ENCODE measurements at places on chromosomes 11 and 22.

GRCh38 chr11:120522021-120522420 is 10.5 kb downstream of the GRIK4 start:
- no peak for DNase-seq

- no peak for DNase-seq
Measured at GRCh38 chr22:36838119-36839030, 21.5 kb upstream of the PVALB start.

DNA sequence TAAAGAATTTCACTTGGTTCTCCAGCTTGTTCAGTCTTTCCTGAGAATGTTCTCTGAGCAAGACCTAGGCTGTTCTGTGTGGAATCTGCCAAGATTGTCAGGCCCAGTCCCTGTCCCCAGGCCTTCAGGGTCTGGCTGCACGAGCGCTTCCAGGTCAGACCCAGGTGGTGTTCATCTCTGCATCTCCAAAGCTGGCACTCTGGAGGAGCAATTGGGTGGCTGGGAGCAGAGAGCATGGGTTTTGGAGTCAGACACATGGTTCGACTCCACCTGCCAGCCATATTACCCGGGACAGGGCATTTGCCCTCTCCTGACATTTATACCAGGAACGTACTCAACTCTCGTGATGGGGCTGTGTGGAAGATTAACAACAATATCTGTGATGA is 8.8 kb downstream of the CD5 start:
- no peak for DNase-seq

DNA sequence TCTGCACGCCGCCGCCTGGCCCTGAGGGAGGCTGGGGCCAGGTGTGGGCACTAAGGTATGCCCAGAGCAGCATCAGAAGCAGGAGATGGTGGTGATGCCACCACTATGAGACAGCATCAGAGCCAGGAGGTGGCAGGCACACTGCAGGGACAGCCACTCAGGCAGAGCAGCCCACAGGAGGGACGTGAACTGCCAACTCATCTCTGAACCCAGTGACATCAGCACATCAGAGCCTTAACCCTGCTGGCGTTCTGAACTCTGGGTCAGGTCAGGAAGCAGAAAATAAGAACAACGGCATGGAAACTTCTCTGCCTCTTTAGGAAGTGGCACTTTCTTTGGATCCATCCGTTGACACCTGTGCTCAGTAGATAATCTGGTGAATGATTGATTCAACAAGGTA is 14.7 kb upstream of the IFT27 start:
- DNase-seq, result no peak

GRCh38 chr22:40019100-40019499 is 24.3 kb downstream of the FAM83F start:
- DNase-seq, result no peak

DNA sequence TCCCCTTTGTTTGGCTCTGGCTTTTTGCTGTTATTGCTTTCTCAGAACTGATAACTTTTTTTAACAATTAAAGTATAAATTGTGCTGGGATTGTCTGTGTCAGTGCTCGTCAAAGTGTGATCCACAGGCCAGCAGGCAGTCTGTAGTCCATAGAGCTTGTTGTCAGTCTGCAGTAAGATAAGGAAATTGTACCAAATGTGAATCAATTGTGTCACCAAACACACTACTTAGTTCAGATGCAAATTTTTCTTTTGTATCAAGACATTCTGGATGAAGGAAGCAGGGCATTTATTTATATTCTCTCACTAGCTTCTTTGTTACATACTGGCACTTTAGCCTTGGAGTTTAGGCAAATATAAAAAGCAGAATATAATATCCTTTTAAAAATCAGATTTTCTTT is 121.0 kb downstream of the WNT11 start:
- no peak for DNase-seq

DNA sequence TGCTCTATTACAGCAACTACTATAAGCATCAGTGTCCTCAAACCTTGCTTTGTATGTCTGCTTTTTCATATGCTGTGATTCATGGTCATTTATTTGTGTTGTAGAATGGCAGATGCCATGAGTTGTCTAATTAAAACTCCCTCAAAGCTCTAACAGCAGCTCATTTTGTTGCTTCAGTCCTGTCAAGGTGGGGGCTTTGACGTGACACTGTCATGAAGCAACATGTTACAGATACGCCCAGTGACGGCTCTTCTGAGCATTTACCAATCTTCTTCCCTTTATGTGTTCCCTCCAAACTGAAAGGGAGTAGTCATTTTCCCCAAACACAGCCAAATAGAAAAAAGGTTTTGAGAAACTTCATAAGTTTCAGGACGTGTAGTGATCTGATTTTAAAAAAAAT is 106.7 kb downstream of the DBX1 start:
- DNase-seq, result no peak

GRCh38 chr11:66562275-66562674 is 6.1 kb downstream of the CTSF start:
- DNase-seq, result no peak

- no peak for DNase-seq
Measured at GRCh38 chr11:5973530-5973929, 5.2 kb upstream of the OR56A5 start.

DNA sequence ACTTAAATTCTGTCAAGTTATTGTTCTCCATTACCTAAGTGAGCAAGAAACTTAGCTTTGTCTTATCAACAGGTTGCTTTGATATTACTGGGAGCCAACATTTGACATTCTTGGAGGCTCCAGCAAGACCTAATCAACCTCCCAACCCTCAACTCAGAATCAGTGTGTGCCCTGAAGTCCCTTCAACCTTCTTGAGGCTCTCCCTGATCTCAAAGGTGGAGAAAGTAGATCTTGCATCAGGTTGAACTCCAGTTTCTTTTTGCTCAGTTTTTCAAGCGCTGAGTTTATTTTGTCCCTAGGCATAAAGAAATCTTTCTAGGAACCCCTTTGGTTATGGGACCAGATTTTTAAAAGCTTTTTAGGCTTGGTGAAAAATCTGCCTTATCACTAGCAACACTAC is 1.4 kb downstream of the FAM111A start:
- no peak for DNase-seq

DNA sequence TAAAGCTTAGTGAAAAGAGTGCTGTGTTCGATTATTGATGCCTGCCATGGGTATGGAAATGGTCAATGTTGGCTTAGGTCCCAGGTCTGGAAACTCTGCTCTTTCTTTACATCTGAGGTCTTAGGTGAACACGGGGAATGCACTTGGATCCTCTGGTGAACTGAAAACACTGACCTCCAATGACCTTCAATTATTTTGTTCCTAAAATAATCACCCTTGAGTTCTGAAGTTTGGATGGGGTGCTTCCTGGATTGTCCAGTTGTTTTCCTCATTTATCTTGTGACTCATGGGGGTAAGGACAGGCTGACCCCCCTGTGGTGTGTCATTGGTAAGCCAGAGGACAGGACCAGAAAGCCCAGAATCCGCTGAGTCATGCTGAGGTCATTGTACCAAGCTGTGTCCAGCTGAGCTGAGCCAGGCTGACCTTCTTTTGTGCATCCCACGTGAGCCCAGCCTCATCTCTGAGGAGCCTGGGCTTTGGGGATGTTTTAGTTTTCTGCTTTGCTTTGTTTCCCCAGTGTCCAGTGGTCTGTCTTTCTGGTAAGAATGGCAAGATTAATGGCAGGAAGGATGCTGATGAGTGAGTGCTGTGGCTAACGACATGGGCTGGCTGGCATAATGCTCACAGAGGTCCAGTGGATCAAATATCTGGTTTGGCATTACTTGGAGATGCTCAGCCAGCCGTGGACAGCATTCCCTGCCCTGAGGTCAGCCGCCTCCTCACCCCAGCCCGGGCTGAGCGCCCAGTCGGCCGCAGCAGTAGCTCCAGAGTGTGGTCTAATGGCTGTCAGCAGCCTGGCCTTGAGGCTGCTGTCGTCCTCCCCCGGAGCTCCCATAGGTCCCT is 35.6 kb downstream of the AMPD3 start:
- peak; percentile 90 for DNase-seq

DNA sequence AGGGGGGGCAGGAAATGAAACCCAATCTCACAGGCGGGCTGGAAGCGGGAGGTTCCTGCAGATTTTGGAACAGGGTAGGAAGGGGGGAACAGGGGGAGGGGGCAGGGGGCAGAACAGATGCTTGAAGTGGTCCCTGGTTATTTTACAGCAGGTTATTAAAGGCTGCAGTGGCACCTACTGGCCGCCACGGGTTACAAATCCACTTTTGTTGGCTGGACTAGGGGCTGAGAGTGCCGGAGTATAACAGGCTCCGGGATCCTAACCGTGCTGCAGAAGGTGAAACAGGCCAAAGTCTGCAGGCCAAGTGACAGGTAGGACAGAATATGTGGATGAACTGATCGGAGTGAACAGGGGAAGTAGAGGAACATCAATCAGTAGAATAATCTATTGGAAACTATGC is 2.5 kb downstream of the ROBO3 start:
- DNase-seq, result no peak

DNA sequence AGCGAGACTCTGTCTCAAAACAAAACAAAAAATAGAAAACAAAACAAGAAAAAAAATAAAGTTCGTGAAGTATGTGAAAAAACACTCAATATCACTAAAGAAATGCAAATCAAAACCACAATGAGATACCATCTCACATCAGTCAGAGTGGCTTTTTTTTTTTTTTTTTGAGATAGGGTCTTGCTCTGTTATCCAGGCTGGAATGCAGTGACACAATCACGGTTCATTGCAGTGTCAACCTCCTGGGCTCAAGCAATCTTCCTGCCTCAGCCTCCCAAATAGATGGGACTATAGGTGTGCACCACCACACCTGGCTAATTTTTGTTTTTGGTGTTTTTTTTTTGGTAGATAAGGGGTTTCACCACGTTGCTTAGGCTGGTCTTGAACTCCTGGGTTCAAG is 37.5 kb downstream of the ATG16L2 start:
- no peak for DNase-seq

DNA sequence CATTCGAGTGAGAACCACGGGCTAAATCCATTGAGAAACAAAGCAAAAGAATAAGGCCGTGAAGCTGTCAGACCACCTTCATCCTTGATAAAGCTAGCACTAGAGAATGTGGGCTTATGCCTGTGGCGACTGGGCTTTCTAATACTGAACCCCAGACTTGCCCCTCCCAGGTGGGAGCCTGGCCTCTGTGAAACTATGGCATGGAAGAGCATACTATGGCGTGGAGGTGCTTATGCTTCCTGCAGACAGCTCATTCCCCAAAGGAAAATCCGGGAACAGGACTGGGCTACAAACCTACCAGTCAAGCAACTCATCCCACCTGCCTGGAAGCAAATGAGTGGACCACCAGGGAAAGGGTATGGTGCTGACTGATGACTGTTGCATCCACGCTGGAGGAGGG is 92.4 kb downstream of the ZC3H12C start:
- no peak for DNase-seq

GRCh38 chr11:36388071-36388470 is 92.0 kb downstream of the PRR5L start:
- DNase-seq, result no peak

GRCh38 chr11:83641511-83641910 is 355.3 kb upstream of the CCDC90B start:
- DNase-seq, result no peak

DNA sequence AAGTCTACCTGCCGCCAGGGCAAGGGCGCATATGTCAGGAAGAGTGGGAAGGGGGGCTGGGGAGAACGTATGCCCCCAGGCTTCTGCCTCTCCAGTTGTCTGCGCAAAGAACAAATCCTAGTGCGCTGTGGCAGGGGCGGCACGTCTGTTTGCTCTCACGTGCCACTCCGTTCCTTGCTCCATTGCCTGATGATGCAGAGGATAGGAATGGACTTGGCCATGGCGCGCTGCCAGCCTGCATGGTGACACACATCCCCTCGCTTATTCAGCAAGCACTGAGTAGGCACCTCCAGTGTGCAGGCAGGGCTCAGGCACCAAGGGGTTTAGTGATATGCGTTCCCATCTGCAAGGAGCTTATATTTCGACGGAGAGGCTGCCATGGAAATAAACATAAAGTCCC is 45.4 kb upstream of the SLC22A12 start:
- no peak for DNase-seq

DNA sequence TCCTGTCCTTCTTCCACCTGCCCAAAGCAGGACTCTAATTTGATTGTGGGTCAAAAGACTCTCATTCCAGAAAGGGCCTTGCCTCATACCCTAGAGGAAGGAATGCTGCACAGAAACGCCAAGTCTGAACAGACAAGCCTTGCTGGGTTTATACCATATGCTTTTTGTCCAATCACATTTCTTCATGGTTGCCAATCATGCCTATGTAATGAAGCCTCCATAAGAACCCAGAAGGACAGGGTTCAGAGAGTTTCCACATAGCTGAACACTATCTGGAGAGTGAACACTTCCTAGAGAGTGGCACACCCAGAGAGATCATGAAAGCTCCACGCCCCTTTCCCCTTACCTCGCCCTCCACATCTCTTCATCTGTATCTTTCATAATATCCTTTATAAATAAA is 4.8 kb upstream of the SAA2 start:
- DNase-seq, result no peak

- no peak for DNase-seq
Measured at GRCh38 chr11:116970485-116971292, 127.5 kb downstream of the SIK3 start.

DNA sequence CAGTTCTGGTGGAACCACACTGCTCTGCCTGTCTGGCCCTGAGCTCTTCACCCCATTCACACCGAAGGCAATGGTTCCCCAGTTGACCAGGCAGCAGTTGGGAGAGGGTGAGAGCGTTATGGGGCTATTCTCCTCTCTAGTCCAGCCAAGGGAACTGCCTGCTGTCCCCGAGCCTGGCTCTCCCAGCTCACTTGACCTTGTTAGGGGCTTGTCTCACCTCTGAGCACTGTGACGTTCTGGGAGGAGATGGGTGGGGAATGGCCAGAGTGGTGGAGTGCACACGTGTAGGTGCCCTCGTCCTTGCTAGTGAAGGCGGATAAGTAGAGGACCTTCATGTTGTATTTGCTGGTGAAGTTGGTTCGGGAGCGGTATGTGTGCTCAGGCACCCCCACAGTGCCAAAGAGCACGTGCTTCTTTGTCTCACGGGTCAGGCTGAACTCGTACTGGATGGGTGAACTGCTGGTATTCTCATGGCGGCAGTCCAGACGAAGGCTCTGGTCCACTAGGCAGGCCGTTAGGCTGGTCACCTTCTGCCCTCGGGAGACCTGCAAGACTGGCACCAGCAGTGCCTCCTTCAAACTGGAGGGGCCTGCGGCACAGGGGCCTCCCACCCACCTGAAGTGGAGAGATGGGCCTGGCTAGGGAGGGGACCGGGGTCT is 3.0 kb downstream of the THY1 start:
- DNase-seq, result no peak

GRCh38 chr22:32261306-32261705 is 6.2 kb upstream of the SLC5A4 start:
- no peak for DNase-seq

GRCh38 chr11:34065505-34066203 is 14.1 kb downstream of the CAPRIN1 start:
- DNase-seq, result no peak

GRCh38 chr22:20118300-20119020 is 1.4 kb upstream of the TRMT2A start:
- DNase-seq, result no peak

DNA sequence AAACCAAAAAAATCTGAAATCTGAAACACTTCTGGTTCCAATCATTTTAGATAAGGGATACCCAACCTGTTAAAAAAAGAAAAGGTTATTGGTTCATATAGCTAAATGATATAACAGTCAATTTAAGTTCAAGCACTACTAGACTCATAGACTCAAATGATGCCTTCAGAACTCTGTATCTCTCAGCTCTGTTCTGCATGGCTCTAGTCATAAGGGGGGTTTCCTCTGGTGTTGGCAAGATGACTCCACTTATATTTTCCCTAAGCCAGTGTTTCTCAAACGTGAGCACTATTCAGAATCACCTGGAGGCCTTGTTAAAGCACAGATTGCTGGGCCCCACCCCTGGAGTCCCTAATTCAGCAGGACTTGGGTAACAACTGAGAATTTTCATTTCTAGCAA is 11.5 kb upstream of the RRAS2 start:
- DNase-seq, result no peak

GRCh38 chr22:39253435-39254070 is 8.8 kb upstream of the PDGFB start:
- DNase-seq, result peak; percentile 81

All from upper lobe of left lung (tissue), 6 donors.